Thyroid gland (tissue), 4 donors: ENCODE measurements at places on chromosomes 16 and 17. TPM values are rescaled to one million over a fixed set of nuclear protein-coding genes. Genes with fewer than 3 reads are reported as not detected.

DNA sequence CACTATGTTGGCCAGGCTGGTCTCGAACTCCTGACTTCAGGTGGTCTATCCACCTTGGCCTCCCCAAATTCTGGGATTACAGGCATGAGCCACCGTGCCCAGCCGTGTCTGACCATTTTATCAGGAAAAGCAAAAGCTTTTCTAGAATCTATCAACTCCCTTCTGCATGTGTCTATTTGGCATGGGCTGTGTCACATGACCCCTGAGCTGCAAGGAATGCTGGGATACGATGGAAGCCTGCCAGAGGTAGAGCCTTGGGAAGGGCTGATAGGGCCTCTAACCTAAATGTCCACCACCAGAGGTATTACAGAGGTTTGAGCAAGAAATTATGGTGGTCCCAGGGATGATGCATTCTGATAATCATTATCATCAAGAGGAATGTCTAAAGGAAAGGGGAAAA, 616.2 kb downstream of the WWOX start:
- no peak for DNase-seq

GRCh38 chr16:81493755-81494433, 49.3 kb downstream of the CMIP start:
- peak; percentile 48 for DNase-seq

GRCh38 chr16:57045694-57046381, 46.5 kb upstream of the CPNE2 start:
- peak; percentile 58 for DNase-seq

Gene CFAP97D1
- total RNA-seq, result not detected

DNA sequence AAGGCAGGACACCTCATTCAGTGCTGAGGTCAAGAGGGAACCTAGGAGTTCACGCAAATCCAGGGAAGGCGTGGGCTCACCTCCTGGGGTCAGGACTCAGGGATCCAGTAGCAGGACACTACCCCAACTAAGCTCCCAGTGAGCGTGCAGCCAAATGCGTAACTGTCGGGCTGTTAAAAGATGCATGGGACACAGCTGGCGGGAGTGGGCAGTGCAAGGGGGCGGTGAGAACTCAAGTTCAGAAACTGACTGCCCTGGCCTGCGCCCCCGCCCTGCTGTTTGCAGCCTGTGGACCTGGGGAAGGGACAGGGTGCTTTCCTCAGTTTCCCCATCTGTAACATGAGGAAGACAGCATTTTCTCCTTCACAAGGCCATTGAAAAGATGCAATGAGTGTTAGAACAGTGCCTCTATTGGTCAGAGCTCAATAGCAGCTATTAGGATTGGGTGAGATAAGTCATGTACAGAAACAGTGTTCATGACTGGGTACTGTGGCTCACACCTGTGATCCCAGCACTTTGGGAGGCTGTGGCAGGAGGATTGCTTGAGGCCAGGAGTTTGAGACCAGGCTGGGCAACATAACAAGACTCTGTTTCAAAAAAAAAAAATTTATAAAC, 20.2 kb downstream of the CDIPT start:
- no peak for DNase-seq

Gene CHP2
- not detected for total RNA-seq

Gene EPN3
- total RNA-seq, result 0.63 TPM
